ENCODE measurements at places on chromosomes 3 and 15.

- no peak for DNase-seq
Measured at GRCh38 chr15:98635848-98636247, 12.5 kb upstream of the IGF1R start.

DNA sequence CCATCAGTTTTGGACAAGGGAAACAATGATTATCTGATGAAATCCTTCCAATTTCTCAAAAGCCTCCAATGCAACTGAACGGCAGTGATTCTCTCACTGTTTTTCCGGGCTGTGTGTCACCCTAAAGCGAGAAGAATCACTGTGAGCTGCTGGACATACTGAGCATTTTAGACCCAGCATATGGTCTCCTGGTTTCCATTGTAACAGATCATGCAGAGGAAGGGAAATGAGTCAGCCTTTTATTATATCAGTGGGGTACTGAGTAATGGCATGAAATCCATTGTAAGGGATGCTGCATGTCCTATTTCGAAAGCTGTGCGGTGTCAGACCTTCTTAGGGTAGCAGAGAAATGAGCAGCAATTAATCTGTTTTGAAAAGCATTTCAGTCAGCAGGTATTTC lies 287.1 kb downstream of the IL5RA start:
- DNase-seq = no peak

- DNase-seq = no peak
Measured at GRCh38 chr15:32732574-32733157, 14.9 kb downstream of the GREM1 start.

GRCh38 chr3:72492240-72492639 lies 356.0 kb downstream of the SHQ1 start:
- DNase-seq = no peak

DNA sequence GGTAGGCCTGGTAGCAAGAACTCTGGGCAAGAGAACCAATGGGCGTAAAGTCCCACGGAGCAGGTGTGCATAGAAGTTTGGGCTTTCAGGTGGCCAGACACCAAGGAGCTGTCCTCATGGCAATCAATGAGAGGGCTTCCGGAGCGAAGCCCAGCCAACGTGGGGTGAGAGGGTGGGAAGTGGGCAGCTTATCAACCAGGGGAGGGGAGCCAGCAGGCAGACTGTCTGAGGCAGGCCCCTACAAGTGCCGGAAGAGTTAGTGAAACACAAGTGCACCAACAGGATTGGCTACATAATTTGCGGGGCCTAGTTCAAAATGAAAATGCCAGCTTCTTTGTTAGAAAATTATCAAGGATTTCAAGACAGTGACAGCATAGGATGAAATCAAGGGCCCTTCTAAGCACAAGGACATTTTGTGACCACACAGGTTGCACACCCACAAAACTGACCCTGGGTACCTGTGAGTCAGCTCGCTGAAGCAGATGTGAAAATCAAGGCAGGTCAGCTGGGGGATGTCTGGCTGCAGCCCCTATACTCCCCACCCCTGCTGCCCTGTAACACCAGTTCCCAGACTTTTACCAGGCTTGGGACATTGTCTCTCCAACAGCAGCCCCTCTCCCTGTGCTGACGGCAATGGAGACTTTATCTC lies 102.1 kb upstream of the ETV5 start:
- DNase-seq = no peak

DNA sequence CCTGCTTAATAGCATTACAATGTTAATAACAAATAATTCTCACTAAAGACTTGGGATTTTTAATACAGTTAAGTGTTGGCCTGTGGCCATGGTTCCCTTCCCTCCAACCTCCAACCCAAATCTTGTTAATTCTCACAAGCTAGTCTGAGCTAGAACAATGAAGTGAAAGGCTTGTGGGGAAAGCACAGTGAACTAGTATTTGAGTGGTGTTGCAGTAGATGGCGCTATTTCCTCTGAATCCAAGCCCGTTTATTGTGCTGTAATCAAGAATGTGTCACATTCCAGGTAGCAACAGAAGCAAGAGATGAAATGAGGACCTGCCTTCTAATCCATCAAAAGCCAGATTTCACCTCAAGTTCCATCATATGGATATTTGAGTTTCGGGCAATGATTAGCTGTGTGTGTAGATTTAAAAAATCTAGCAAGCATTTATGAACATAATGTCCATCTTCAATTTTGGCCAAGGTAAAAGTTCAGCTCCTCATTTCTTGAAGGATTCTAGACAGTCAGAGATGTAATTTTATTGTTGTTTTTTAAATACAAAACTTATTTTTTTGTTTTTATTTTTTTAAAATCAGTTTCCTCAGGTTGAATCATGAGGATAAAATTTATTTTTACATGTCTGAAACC lies 160.7 kb downstream of the SQOR start:
- no peak for DNase-seq

DNA sequence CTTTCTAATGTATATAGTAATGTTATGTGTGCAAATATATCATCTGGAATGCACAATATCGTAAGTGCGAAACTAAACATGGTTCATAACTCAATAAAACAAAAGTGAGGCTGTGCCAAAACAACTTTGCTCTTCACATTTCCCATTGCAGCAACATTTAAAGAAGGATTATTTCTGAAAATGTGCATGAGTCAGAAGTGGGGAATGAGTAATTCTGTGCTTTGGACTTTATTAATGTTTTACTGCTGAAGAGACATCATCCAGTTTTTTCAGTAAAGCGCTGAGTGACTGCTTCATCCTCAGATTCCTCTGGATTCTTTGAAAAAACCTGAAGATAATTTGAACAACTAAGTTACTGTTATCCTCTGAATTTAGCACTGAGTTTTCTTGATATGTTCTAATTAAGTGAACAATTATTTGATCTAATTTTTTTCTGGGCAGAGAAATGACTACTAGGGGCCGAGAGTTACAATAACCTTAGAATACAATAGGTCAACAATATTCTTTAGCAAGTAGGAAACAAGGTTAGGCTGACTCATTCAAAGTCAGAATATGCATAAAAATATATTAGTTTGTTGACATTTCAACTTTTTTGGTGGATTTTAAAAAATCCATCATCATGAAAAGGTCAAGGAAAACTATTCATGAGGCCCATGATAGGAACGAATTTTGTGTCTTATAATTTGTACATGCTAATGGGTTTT lies 20.0 kb upstream of the PLCL2 start:
- DNase-seq = no peak

- no peak for DNase-seq
Measured at GRCh38 chr3:194512895-194513601, 26.2 kb upstream of the ATP13A3 start.

- no peak for DNase-seq
Measured at GRCh38 chr15:41128174-41128902, 12.3 kb upstream of the INO80 start.

GRCh38 chr15:74428442-74428787 lies 5.3 kb downstream of the SEMA7A start:
- no peak for DNase-seq

- no peak for DNase-seq
Measured at GRCh38 chr3:142007710-142008399, 131.4 kb downstream of the ATP1B3 start.

- DNase-seq = no peak
Measured at GRCh38 chr3:149016669-149017541, 25.6 kb downstream of the GYG1 start.

DNA sequence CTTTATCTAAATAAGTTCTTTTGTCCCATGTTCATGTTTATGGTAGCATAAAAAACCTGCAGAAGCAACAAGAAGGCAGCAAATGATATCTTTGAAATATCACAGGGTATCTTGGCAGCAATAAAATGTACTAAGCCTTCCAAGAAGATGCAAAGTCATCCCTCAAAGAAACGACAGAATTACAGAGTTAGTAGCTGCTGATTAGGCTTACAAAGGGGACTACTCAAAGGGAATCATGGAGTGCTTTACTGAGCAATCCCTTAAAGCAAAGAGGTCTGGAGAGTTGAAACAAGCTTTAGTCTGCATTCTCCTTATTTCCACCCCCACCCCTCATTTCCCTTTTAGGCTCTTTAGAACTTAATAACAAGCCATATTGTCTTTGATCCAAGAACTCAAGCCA lies 935.0 kb downstream of the SQOR start:
- no peak for DNase-seq

- DNase-seq = no peak
Measured at GRCh38 chr3:71191031-71191482, 392.5 kb downstream of the FOXP1 start.

- no peak for DNase-seq
Measured at GRCh38 chr15:77144492-77145070, 73.7 kb upstream of the TSPAN3 start.

All from CMK (cell line).